Endothelial cell of umbilical vein (primary cell): ENCODE measurements at places on chromosomes 3 and 15.

DNA sequence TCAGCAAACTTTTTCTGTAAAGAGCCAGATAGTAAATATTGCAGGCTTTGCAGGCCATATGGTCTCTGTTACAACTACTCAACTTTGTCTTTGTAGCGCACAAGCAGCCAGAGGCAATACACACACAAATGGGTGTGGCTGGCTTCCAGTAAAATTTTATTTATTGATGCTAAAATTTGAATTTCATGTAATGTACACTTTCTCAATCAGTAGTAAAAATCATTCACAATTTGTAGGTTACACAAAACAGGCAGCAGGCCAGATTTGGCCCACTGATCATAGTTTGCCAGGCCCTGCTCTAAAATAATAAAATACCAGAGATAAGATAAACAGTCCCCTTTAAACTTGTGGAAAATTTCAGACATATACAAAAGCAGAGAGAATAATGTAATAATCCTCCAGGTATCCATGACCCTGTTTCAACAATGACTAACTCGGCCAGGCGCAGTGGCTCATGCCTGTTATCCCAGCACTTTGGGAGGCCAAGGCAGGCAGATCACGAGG, 330.3 kb downstream of the SHQ1 start:
- DNase-seq: no peak

- DNase-seq: no peak
Observed at GRCh38 chr15:38702178-38702912, 137.7 kb upstream of the RASGRP1 start.

- no peak for DNase-seq
Observed at GRCh38 chr3:34229876-34230275, 431.4 kb downstream of the PDCD6IP start.

DNA sequence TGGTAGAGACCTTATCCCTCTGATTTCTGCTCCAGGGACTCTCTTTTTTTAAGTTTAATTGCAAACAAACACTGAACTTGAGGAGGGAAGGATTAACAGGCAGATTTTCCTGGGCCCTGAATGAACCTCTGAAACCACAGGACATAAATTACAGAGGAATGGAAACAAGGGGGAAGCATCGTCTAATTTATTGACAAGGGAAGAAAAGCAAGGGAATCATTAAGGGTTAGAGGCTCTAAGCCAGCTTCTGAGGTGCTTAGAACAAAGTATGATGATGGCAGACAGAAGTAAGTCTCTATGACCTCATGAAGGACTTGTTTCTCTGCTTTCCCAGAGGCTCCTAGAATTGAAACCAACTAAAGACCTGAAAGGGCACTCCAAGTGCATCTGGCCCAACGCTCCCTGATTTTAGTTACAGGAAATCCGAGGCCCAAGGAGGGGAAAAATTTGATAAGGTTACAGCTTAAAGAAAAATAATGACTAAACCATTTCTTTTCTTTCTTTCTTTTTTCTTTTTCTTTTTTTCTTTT, 244.7 kb upstream of the NR2E3 start:
- DNase-seq: peak; percentile 7
